Stimulated activated CD8-positive, alpha-beta memory T cell treated with anti-CD3 and anti-CD28 coated beads, Interleukin-15, amount 100 ng/mL, for 1 hour (primary cell): ENCODE measurements at places on chromosomes 12 and 14.

DNA sequence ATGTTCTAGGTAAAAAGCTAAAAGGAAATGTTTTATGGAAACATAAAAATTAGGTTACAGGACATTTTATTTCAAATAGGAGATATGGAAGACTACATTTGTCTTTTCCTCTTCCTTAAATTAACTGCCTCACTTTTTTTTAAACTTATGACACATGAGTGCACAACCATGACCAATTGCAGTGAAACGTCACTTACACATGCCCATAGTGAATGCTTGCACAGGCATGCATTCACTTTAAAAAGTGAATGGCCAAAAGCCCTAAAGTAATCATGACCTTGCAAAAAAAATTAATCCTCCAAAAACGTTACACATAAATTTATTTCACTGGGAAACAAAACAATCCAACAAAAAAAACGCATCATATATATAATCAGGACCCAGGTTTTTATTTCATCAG, 343.2 kb upstream of the TMTC1 start:
- no peak for DNase-seq

- DNase-seq: peak; percentile 61
Observed at GRCh38 chr12:48189331-48190125, 6.1 kb downstream of the CCDC184 start.

DNA sequence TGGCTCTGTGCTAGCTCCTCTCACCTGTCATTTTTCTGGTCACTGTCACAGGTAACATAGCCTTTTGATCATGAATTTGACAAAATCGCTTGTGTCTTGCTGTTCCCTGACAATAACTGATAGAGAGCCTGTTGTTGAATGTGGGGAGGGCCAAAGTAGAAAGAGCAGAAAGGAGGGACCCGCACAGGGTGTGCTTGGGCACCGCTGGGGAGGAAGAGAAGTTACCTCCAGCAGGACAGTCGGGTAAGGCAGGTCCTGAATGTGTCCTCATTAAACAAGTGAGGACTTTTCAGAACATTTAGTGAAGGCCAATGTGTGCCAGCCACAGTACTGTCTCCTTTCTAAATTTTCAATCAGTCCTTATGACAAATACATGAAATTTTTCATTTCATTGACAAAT, at the start of gene RNASE12:
RNASE12 (minus strand) TSS at position 142 of the 400 bp plus-strand sequence. CDS start 653 bp downstream, outside the sequence.
- no peak for DNase-seq

GRCh38 chr12:124740691-124741137, 123.0 kb downstream of the SCARB1 start:
- no peak for DNase-seq

GRCh38 chr14:34554540-34555250, 15.2 kb upstream of the EAPP start:
- no peak for DNase-seq

DNA sequence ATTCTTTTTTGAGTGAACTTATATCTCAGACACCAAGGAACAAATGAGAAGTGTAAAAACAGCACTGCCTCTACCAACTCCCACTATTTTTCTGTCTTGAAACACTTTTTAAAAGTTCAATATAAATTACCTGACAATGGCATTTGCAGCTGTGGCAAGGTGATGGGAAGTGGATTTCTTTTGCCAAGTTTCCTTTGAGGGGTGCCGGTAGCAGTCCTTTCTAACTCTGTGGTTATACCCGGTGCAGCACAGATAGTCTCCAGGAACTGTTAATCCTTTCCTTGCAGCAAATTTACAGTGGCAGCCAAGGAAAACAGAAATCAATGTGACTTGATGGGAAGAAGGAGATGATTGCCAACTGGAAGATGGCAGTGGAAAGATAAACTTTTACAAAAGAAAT, 243.7 kb downstream of the BCAT1 start:
- no peak for DNase-seq

DNA sequence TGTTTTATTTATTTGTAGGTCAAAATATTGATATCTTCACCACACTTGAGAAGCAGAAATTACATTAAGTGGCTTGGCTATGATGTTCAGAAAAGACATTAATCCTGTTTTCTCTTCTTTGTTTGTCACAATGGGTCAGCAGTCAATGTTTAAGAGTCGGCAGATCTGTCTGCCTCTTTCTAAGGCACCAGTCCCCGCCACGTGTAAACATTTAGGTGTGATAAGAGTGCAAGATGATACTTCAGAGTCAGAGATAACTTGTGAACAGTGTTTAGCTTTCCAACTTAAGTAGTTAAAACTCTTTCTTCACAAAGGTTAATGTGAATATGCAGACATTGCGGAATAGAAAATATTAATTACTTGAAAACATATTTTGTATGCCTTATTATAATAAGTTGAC, 160.9 kb downstream of the OTOGL start:
- DNase-seq: no peak

DNA sequence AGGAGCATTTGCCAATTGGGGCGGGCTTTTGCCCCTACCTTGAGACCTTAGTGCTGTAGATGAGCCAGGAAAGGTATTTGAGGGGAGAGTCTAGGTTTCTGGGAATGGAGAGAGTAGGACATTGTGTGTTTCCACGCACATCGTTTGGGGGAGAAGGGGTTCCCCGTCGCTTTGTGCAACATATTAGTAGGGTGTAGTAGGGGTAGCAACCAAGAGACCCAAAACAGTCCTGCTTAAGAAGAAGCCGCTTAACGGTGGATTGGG, 694 bp upstream of the PTGES3 start:
- no peak for DNase-seq

DNA sequence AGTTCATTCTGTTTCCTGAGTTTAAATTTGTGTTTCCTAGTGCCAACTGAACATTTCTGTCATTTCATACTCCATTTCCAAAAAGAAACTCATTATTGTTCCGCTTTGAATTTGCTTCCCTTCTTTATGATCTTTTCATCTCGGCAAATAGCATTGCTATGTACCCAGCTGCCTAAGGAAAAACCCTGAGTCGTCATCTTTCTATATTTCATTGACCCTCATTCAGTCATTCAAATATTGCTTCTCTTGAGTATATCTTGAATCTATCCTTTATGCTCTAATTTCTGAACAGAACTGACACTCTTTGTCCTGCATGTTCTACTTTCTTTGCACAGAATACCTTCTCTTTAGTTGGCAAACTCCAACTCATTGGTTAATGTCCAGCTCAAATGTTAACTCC, 35.9 kb downstream of the ADIPOR2 start:
- DNase-seq: no peak
